NT2/D1 (cell line): ENCODE measurements at places on chromosomes 7 and 10.

DNA sequence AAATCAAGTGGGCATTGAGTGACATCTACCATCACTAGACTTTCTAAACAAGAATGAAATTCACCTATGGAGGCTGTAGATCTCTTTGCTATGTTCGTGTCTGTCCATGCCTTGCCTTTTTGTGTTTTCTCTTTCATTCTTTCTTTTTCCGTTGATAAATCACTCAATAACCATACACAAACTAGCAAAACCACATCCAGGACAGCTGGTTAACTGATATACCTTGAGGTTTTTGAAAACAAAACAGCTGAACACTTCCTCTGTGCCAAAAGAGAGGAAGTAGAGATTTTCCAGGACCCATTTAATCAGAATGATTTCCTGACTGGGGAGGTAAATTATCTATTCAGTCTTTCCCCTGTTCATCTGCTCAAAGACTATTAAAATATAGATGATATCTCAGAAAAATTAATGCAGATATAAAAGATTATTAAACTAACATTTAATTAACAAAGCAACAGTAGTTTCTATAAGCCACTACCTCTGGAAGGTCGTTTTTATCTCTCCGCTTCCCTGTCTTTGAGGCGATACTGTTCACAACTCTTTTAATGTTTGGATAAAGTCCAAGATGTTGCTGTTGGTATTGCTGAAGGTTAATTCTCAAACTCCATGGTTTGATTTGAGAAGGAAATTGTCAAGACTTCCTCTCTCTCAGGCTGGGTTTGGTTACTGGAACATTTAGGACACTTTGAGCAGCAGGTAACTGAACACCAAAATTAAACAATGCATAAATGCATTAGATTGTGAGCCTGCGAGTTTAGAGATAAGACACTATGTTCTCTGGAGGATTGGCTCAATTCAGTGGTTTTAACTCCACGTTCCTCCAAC, 24.4 kb upstream of the C10orf67 start:
- DNase-seq, result no peak

- DNase-seq, result no peak
Measured at GRCh38 chr7:39810710-39811109, 139.3 kb upstream of the CDK13 start.

- no peak for DNase-seq
Measured at GRCh38 chr7:91383053-91383904, 119.0 kb downstream of the FZD1 start.

DNA sequence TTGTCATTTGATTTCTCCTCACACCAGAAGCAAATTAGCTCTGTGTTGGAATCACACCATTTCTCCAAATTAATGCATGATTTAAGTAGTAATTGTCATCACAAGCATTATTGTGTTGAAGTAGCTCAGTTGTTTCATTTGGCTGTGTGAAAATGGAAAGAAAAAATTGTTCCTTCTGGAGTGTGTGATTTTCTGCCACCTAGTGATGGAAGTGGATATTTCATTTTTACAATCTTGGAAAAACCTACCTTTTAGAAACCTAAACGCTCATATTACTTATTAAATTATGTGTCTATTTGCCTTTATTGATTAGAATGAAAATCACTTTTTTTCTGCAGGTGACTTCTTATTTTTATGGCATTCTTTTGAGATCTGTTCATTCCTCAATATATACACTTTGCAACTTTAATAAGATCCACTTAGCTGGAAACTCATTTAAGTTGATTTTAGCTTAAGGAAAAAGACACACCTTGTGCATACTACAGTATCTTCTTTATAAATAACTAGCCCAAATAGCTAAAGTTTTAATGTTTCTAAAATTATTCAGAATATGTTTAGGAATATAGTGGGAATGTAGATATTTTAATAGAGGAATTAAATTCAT, 50.0 kb downstream of the SRI start:
- no peak for DNase-seq

DNA sequence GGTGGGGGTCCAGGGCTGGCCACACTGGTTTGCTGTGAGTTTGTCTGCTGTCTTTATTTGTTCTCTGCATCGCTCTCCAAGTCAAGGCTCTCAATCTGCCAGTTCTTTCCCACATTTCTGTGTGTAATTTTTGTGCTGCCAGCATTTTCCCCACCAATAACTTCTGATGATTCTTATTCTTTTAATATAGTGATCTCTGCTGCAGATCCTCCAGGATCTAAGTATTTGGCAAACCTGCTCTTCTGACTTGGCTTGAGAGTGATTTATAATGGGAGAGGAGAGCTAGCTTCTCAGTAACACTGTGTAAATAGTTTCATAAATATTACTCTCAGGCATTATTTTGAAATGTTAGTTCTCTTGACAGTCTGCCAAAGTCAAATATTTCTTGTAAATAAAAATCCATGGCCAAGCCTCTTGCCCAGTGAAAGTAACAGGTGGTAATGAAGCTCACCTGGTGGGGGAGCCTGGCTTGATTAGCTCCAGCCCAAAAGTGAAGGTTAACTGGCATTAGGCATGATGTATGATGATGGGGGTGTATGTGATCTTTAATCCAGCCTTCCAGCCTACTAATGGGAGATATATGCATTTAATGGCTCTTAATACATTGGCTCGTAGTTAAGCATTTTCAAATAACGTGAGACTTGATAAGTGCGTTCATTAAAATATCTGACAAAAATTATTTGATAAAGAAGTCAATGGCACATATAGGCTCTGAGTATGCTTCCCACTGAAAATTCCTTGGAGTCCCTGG, 1055.9 kb downstream of the KCNMA1 start:
- no peak for DNase-seq

DNA sequence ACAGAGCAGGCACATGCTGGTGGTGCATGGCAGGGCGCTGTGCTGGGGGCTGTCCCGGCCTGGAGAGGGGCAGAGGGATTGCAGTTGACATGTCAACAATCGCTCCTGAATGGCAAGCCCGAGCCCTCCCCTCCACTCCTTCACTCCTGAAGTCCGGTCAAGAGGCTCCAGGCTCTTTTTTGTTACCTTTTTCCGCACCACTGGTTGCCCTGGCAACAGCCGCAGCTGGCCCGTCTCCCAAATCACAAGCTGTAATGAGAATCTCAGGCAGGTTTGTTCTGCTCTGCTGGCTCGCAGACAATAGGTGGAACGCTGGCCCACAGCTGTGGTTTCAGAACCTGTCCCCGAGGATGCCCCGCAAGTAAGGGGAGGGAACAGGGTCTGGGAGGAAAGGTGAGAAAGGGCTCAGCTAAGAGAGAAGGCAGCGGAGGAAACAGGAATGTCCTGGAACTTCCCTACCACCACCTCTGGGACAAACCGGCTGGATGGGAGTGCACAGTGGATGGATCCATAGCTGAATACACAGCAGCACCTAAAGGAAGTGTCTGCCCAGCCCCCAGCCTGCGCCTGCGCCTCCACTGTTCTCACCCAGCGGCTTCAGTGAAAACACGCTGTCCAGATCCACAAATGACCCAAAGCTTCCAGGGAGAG, 58.9 kb downstream of the CALML3 start:
- DNase-seq, result peak; percentile 39

DNA sequence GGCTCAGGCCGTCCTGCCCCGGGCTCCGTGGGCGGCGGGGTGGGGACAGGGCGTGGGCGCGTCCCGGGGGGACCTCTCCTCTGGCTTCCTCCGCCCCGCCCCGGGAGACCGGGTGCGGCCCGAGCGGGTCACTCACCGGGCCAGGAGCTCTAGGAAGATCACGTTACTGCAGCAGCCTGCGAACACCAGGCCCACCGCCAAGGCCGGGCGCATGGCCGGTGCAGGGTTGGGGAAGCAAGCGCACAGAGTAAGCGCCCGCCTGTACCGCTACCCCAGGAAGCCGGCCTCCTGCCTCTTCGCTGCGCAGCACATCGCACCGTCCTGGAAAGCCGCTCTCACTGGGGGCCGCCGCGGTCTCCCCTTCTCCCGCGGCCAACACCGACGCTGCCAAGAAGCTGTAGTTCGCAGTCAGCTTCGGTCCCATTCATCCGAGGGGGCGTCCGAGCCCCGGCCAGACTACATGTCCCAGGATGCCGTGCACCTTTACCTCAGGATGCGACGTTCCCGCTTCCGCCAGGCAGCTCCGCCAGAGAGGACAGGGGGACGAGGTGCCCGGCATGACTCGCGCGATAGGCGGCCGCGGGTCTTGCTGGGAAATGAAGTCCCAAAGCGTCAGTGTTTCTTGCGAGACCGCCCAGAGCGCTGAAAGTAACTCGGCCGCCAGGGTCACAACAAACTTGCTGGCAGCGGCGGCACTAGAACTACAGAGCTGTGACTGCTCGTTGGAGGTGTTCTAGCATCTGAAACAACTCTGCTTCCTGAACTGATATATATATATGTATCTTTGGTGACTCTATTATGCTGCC, at the start of gene SLC35B4:
SLC35B4 (minus strand) TSS at position 392 of the 806 bp plus-strand sequence; CDS start at position 213, 179 bp downstream.
- peak; percentile 97 for DNase-seq

GRCh38 chr7:39624442-39624807, 1.1 kb downstream of the RALA start:
- DNase-seq, result no peak

DNA sequence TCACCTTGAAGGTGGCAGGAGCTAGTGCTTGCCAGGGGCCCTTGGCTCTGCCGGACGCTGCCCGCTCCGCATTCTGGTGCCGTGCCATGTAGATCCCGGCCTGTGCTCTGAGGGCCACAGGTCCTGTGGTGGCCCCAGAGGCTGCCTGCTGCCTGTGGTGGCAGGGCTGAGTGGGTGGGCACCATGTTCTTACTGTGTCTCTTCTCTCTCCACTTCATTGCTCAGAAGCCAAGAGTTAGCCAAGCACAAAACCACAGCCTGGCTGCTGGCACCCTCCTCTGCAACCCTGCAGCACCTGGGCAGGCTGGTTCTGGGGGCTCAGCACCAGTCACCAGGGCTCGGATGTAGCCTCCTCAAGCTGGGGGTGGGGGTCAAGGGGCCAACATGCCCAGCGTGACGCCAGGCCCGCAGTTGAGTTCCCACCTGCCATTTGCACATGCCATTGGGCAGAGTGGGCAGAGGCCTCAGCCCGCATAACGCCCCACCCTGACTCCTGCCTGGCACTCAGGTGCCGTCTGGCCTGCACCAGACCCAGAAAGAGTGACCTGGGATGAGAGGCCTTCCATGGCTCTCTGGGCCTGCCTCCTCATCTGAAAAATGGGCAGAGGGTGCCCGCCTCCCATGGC, 16.3 kb downstream of the ZMIZ1 start:
- no peak for DNase-seq

DNA sequence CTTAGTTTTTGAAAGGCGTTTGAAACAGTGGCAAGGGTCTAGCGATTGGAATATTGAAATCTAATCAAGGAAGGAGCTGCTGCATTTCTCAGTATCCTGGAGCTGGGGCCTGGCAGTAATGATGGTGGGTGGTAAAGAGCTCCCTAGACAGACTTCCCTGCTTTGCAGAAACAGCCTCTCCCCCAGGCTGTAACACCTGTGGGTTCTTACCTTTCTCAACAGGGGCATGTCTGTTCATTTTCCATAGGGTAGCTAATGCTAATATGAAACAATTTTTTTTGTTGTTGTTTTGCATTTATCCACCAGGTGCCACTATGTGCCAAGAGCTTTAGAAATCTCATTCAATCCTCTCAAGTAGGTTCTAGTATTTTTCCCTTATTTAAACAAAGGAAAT, 345.5 kb downstream of the REEP3 start:
- no peak for DNase-seq

- DNase-seq, result no peak
Measured at GRCh38 chr7:92753614-92754013, 82.8 kb downstream of the CDK6 start.

DNA sequence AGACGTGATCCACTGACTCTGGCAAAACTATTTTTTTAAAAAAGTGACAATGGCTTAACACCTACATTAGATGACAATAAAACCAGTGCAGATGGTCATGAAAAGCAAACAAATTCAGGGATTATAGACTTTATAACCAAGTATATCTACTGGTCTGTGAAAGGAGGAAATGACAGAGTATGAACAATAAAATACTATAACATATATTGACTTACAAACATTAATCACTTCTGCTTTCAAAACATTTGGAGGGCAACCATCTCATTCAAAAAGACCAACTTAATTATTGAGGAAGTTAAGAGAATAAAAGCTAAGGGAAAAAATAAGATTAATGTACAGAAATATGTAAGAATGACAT, 34.8 kb downstream of the JMJD1C start:
- DNase-seq, result no peak

- no peak for DNase-seq
Measured at GRCh38 chr10:15137036-15137359, 31.5 kb downstream of the NMT2 start.

DNA sequence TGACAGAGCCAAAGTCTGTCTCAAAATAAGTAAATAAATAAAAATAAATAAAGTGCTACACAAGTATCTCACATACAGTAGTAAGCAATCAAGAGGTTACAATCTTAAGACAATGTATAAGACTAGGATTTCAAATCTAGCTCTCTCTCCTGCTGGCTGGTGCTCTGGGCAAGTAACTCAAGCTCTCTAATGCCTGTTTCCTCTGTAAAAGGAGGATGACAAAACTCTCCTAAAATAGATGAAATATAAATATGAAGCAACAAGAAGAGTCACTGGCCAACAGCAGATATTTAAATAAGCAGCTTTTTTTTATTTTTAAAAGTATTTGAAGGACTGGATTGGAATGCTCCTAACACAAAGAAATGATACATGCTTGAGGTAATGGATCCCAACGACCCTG, 7.2 kb downstream of the SFMBT2 start:
- DNase-seq, result no peak
